ENCODE measurements at places on chromosomes 7 and 10. TPM values are rescaled to one million over a fixed set of nuclear protein-coding genes. Genes with fewer than 3 reads are reported as not detected.

Gene AKR1C1
- total RNA-seq = 140 TPM

DNA sequence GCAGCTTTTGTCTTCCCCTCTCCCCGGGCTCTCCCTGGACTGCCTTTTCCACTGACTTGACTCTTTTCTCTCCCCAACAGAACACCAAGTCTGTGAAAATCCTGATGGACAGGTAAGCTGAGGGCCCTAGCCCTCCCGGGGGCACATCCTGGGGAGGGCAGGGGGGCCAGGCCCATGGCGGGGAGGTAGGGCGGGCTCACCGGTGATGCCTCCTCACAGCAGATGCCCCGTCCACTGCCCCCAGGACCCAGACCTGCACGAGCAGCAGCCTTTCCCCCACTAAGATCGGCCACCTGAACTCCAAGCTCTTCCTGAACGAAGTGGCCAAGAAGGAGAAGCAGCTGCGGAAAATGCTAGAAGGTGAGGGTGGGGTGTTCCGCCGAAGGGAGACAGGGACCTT, 11.7 kb downstream of the TRIM8 start:
- no peaks in the 10 kb centered on the region for H3K27me3 ChIP-seq
- H3K27ac ChIP-seq = no peak overlapping the region
- DNase-seq = peak; percentile 69

- H3K27me3 ChIP-seq = no peaks in the 10 kb centered on the region
- no peak overlapping the region for H3K27ac ChIP-seq
- H3K4me3 ChIP-seq = no peak overlapping the region
- peaks cover 50% of the 10 kb centered on the region for H3K4me1 ChIP-seq
- DNase-seq = no peak
- no peaks in the 10 kb centered on the region for H3K36me3 ChIP-seq
These were observed 8.7 kb downstream of the PDLIM1 start for GRCh38 chr10:95282107-95282506.

DNA sequence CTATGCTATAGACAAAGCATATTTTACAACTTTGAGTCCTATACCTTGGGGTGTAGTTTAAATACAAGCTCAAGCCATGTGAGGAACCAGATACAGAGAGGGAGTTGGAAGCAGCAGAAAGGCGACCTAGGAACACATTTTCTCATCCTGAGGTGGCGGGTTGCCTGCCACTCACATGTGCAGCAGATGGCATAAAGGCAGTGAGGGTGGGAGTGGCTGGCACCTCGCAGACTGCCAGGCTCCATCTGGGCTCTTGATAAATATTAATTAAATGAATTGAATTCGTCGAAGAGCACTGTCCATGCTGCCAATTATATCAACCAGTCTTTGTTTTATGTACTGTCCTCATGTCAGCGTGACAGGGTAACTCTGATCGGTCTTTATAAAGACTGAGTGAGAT, 79.0 kb upstream of the SEMA3C start:
- H3K36me3 ChIP-seq = no peaks in the 10 kb centered on the region
- H3K4me3 ChIP-seq = no peak overlapping the region
- H3K27me3 ChIP-seq = no peaks in the 10 kb centered on the region
- DNase-seq = no peak
- H3K4me1 ChIP-seq = no peaks in the 10 kb centered on the region

Gene GRB10
- 69.5 TPM for total RNA-seq

- no peak overlapping the region for H3K27ac ChIP-seq
- no peaks in the 10 kb centered on the region for H3K36me3 ChIP-seq
- H3K27me3 ChIP-seq = no peaks in the 10 kb centered on the region
- H3K4me1 ChIP-seq = peaks cover 20% of the 10 kb centered on the region
These were observed 7.7 kb downstream of the PRTFDC1 start for GRCh38 chr10:24944512-24945255.

GRCh38 chr7:84207025-84207424, 12.4 kb upstream of the SEMA3A start:
- H3K27me3 ChIP-seq = no peaks in the 10 kb centered on the region
- H3K4me1 ChIP-seq = no peaks in the 10 kb centered on the region
- no peak for DNase-seq
- no peaks in the 10 kb centered on the region for H3K36me3 ChIP-seq

All from osteoblast (primary cell).